ENCODE measurements at places on chromosomes 5 and 9. TPM values are rescaled to one million over a fixed set of nuclear protein-coding genes. Genes with fewer than 3 reads are reported as not detected.

DNA sequence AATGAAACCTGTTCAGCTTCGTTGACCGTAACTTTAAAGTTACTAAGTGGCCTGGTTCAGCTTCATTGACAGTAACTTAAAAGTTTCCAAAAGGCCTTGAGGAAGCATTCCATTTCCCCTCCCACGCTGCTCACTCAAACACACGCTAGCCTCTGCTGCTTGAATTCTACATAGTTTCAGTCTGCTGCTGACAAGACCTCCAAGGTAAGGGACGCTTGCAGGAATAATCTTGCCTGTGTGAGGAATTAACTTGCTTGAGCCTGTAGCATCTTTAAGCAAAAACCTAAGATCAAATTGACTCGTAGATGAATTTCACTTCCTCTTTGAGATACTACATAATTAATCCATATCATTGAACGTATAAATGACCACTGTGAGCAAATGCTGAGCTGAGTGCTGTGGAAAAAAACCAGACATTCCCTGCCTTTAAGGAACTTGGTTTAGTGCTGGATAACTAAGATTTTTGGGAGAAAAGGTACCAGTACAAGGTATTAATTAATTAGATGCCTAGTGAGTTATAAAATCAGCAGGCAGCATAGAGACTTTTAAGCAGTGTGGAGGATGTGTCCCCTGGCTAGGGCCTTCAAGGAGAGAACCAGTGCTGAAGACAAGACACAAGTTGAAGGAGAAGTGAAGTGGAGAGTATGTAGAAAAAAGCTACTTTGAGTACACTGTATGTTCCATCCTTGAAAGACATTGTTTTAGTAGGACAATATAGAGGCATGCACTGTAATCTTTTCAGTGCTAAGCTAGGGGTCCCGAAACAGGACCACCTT is 39.2 kb downstream of the GRAMD2B start:
- DNase-seq, result no peak

DNA sequence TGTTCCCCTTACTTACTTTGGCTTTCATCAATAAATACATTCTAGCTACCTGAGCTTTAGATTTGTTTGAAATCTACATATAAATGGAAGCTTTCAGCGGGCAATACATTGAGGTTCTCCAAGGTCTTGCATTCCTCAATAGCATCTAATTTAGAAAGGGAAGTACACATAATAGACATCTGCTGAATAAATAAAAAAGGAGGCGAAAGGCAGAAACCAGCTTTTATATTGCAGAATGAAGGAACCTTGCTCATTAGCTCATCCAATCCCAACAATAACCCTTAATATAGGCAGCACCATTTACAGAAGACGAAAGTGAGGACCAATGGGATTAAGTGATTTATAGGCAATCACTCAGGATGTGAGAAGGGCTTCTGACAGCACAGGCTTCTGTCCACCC is 147.5 kb downstream of the MPDZ start:
- no peak for DNase-seq

DNAI1 gene
- polyA plus RNA-seq, result not detected

ZFP37 gene
- polyA plus RNA-seq, result 0.27 TPM

DNA sequence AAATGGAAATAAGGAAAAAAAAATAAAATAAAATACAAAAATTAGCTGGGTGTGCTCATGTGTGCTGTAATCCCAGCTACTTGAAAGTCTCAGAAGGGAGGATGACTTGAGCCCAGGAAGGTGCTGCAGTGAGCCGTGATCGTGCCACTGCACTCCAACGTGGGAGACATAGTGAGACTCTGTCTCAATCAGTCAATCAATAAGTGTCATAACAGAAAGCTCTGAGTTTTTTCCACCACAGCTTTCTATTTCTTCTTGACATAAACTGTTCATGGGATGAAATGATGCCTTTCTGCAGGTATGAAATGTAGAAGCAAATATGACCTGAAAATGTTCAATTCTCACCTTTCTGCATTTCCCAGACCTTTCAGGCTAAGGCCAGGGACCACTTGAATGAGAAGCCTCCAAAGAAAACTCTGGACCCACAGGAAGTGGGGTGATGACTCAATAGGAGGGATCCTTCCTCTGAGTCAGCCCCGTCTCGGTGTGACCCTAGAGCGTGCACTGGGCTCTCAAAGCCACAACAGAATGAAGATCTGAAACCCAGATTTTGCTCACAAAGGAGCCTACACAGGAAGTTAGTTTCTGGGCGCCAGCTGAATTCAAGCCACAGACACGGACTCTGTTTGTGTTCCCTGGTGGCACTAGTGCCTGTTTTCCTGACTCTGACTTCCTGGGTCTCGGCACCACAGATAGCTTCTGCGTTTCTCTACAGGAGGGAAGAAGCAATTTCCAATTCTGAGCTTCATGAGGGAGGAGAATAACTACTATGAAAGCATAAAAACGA is 62.0 kb downstream of the ANKH start:
- peak; percentile 32 for DNase-seq

- DNase-seq, result peak; percentile 89
Observed at GRCh38 chr9:92506184-92506857, 24.0 kb upstream of the ASPN start.

SLC6A7 gene
- polyA plus RNA-seq, result not detected

- no peak for DNase-seq
Observed at GRCh38 chr5:13179407-13180087, 764.9 kb downstream of the DNAH5 start.

DNA sequence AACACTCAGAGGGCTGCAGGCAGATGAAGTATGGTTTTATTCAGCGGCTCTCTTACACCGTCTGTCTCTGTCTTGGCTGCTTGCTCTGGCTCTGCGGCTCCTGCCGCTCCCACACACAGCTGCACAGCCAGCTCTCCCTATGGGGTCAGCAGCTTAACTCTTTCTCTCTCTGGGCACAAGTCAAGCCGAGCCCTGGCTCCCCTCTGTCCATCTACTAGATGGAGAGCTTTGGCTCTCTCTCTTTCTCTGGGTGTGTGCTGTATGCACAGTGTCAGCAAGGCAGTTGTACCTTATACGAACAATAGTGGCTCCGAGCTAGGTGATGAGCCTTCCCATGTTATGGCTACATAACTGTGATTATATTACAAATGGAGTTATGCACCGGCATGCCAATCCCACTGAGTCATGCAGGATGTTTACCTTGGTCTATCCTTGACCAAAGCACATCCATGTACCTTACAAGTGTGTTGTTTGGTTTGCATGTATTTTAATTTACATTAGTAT is 19.3 kb upstream of the PPP2CA start:
- peak; percentile 80 for DNase-seq

SPATA31D4 gene
- not detected for polyA plus RNA-seq

DNA sequence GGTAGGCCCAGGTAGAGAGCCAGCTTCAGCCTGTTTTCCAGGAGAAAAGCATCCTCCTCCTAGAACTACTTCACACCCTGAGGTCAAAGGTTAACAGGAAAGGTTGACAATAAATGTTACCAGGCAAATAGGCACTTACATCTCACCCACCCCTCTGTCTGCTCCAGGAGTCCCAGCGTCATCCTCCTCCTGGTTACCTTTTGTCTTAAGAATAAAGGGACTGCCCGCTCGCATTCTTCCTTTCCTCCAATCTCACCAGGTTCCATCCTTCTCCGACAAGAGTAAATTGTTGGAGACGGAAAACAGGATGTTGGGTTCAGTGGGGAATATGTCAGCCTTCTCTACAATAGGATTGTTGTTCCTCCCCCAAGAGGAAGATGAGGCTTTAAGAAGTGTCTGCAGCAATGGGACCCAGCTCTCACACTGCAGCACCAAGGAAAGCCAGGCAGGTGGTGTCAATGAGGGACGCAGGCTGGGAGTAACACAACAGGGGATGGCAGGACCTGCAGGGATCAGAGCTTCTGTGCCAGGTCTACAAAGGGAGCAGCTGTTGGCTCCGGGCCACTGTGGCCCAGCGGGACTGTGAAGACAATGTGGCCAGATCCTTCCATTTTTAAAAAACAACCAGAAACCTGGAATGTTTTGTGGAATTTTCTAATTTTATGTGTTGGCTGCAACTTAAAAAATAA is 29.0 kb downstream of the FAT2 start:
- no peak for DNase-seq

ARHGEF37 gene
- polyA plus RNA-seq, result 0.96 TPM

HRH2 gene
- polyA plus RNA-seq, result not detected
